ENCODE measurements at places on chromosomes 11 and 22.

DNA sequence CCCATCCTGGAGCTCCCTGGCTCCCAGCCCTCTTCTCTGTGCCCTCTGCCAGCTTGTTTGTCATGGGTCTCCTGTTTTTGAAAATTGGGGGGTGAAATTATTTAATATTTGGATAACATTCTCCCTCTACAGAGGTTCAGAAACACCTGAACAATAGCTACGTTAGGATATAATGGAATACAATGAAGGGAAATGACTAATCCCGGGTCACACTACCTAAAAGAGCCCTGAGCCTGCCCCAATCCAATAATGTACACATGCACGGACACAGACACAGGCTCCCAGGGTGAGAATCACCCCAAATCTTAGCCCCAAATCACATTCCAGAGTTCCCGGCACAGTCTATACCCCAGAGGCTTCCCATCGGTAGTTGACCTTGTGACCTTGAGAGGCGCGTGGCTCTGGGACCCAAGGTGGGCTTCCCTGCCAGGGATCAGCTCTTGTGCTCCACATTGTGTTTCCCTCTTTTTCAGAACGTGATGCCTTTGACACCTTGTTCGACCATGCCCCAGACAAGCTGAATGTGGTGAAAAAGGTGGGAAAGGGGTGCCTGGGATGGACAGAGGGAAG is 135.5 kb downstream of the PARVA start:
- no peak for DNase-seq

- no peak for DNase-seq
Measured at GRCh38 chr22:24813861-24814770, 8.1 kb downstream of the SGSM1 start.

DNA sequence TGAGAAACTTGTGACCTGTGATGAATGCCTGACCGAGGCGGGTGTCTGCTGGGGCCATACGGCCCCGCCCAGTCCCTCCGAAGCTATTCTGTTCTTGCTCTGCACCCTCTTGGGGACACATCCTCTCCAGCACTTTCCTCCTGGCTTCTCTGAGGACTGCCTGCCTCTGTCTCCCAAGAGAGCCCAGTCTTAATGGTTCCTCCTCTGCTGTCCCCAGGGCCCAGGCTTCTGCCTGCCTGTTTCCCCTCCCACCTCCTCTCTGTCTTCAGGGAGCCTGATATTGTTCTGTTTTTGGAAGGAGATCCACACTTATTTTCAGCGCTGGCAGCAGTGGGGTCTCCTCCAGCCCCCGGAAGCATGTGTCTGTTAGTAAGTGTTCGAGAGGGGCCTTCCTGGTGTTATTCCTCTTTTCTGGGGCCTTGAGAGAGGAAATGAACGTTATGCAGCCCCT is 18.7 kb downstream of the SYNGR1 start:
- no peak for DNase-seq

- DNase-seq, result no peak
Measured at GRCh38 chr11:73425108-73425507, 48.9 kb downstream of the RELT start.

GRCh38 chr11:70834277-70834940 is 418.0 kb downstream of the SHANK2 start:
- DNase-seq, result no peak

- DNase-seq, result no peak
Measured at GRCh38 chr11:106503901-106504300, 426.4 kb downstream of the AASDHPPT start.

DNA sequence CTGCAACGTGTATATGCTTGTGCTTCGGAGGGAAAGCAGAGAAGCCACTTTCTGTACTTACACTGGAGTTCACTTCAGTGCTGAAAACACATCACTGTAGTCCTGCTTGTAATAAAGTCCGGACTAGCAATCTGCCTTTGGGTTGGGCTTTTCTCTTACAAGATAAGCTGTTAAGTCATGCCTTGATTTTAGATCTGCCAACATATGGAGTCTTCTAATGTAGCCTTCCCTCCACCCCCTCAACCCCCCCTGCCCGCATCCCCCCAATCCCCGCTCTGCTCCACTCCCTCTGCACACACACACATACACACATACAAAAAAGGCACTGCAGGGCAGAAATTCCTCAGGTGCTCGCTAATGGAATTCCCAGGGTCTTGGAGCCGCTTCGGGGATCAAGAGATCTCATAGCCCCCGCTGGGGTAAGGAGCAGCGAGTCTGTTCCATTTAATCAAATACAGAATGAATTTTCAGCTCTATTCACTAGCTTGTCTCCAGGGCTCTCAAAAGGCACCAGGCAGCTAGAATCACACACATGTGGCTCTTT is 3.4 kb downstream of the CDON start:
- DNase-seq, result no peak

GRCh38 chr11:65211293-65212105 is 29.8 kb downstream of the CAPN1 start:
- no peak for DNase-seq

GRCh38 chr11:416051-416756 is 1.4 kb upstream of the SIGIRR start:
- DNase-seq, result no peak

DNA sequence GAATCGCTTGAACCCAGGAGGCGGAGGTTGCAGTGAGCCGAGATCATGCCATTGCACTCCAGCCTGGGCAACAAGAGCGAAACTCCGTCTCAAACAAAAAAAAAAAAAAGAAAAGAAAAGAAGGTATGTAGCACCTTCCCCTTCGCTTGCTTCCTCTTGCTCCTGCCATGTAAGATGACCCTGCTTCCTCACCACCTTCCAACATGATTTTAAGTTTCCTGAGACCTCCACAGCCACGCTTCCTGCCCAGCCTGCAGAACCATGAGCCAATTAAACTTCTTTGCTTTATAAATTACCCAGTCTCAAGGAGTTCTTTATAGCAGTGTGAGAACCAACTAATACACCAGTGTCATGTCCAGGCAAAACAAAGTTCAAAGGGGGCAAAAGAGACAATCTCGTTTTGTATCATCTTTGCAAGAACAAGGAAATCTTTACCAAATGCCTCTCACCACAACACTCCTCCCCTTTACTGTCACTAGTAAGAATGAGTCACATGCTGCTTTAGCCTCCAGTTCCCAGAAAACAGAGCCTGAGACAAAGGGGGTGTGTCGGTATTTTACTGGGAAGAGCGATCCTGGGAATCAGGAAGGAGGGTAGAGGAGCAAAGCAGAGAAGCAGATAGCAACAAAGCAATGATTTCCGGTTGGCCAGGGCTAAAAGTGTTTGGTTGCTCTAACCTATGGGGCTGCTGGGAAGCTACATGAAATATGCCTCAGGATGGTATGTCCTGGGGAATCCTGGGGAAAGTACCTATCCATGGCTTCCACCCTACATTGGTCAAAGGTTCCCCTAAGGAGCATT is 10.5 kb upstream of the MCHR1 start:
- peak; percentile 88 for DNase-seq

- no peak for DNase-seq
Measured at GRCh38 chr22:38657045-38657909, 839 bp downstream of the CBY1 start.

- DNase-seq, result no peak
Measured at GRCh38 chr22:29790061-29790460, 22.9 kb downstream of the UQCR10 start.

DNA sequence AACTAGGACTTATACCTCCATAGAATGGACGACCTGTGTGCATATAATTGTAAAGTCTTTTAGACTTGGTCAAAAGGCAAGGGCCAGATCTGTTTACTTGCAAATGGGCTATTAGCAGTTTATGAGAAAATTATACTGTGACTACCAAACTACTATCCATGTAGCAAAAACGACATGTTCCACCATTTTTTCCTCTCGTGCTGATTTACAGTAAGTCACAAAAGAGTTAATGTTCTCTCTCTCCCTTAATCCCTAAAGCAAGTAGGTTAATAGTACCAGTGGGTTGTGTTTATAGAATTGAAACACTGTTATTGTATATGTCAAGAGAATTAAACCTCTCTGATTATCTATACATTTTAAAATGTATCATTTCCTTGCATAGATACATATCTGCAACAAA is 147.3 kb downstream of the MAML2 start:
- no peak for DNase-seq

DNA sequence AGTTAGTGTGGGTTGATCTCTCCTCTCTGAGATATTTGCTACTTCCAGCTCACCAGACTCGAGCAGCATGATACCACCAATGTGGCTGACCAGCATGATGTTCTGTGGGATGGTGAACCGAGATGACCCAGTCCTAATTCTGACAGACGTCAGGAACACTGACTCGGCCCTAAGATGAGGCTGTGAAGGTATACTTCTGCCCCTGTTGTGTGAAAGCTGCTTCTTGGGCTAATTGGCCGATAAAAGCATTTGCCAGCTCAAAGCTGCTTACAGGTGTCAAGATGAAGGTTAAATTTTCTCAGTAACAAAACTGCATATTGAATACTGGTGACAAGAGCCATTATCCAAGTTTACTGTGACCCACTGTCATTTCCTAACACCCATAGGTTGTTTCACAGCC is 151.4 kb downstream of the BRD1 start:
- no peak for DNase-seq

GRCh38 chr11:121898903-121899302 is 217.1 kb downstream of the BLID start:
- no peak for DNase-seq

- DNase-seq, result no peak
Measured at GRCh38 chr22:46256358-46256958, 6.4 kb upstream of the CDPF1 start.

DNA sequence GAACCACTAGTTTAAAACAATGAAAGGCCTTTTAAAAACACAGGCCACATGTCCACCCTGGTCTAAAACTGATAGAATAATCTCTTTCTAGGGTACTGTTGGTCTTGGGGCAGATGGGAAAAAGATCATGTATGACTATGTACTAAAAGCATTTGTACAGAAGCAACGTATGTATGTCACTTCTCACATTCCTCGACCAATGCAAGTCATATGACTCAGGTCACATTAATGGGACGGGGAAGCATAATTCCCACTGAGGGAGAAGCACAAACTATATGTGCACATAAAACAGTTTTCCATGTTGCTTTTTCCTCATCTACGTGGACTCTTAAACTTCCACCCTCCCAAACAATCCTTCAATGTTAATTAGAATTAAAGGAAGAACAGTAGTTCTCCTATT is 32.2 kb upstream of the GAB2 start:
- DNase-seq, result no peak

- no peak for DNase-seq
Measured at GRCh38 chr11:102722821-102723220, 1.9 kb downstream of the MMP8 start.

DNA sequence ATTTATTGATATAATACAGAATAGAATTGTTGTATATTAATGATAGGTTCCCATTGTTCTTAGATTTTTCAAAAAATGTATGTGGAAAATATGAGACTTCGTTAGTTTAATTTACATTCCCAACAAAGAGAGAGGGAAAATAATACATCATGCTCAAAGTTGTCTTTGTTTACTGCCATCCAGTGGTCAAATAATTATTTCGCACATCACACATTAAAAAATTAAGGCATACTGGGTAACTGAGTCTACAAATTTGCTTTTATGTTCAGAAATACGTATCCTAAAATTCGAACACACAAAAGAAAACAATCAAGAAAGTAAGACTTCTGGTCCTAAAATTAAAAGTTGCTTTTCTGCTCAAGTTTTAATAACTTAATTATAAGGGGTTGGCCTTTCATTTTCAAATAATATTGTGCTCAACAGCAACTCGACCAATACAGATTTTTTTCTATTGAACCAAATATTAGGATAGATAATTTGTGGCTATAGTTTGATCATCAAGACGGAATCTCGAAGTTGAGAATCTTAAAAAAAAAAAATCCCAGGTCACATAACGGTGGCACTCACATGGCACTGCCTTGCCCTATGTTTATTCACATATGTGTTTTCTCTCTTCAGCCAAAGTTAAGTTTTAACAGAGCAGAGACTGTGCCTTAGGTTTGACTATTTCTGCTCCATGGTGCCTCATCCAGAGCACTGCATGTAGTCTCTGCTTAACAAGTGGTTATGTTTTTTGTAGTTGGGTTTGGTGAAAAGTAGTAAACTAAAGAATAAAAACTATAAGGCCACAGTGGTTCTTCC is 12.3 kb downstream of the PDGFD start:
- no peak for DNase-seq

DNA sequence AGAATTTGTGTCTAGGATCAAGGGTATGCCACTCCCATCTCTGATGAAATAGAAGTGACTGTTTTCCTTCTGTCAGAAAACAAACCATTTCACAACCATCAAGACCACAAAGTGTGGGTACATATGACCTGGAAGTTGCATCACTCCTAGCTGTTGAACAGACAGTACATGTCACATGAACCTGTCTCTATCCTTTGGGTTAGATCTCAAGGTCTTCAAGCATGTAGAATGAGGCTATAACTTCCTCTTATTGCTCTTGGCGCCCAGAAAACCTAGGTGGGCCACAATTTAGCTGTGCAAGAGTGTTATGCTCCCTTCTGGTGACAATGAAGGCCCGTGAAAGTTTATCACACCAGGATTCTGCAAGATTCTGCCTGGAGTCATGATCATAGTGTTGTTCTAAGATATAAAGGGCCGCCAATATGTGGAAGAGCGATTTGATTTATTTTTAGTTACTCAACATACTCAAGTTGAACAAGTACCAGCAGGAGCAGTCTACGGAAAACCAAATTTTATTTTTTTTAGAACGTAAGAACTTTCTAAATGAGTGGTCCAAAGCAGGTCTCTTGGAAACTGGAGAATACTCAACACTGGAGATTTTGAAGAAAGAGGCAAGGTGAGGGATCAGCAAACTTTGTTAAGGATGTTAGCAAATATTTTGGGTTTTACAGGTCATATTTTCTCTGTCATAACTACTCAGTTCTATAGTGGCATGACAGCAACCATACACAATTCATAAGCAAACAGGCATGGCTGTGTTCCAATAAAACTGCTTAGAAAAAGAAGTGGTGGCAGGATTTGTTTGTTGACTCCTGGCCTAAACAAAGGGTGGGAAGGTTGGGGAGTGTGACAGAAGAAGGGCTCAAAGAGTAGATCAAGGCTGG is 101.8 kb downstream of the USP35 start:
- peak; percentile 35 for DNase-seq

DNA sequence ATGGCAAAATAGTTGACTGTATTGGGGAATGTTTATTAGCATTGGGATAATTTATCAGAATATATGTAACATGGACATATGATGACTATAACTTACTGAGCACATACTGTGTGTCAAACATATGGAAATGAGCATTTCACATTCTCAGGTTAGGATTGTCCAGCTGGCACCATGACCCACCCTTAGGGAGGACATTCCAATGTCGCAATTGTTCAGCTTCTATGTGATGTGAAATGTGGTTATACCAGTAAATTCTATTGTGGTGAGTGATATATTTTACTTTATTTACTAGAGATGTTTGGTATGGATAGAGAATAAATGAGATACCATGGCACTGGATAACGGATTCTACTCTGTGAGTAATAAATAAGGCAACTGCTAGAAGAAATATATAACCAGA is 50.4 kb downstream of the OR4A47 start:
- no peak for DNase-seq

- DNase-seq, result no peak
Measured at GRCh38 chr11:44730775-44731174, 4.0 kb downstream of the TSPAN18 start.

- DNase-seq, result no peak
Measured at GRCh38 chr22:39292031-39292462, 27.4 kb downstream of the RPL3 start.

- DNase-seq, result no peak
Measured at GRCh38 chr11:88827018-88827676, 238.6 kb downstream of the GRM5 start.

Data from GM04503 (cell line).